Activated CD4-positive, alpha-beta memory T cell treated with anti-CD3 and anti-CD28 coated beads for 36 hours (primary cell): ENCODE measurements at places on chromosomes 3 and 15.
A peak's percentile ranks its signal among the peaks of the same experiment; 100 is the strongest.

DNA sequence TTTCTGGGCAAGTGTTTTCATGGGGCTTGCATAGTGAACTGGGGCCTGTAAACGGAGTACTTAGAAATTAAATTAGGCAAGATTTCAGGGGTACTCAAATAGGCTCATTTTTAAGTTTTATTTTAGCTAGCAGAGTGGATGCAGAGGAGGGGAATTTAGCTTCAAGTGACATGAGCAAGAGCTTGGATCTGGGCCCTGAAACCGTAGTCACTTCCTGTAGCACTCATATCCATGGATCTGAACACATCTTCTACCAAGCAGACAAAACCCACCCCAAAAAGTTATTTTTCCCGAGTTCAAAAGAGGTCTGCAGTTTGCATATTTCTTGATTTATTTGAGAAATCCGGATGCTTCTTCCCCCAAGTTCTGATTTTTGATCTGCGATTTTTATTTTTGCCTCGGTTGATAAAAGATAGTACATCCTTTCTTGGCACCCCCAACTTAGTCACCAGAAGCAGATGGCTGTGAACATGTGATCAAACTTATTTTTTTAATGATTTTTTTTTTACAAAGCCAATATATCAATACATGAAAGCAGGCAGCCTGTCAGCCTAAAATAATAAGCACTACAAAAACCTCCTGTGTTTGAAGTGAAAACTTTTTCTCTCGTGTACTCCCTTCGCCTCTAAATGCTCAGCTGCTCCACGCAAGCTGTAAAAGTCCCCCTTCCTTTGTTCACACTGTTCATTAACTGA is 36.6 kb upstream of the STT3B start:
- DNase-seq = no peak

- DNase-seq = no peak
Measured at GRCh38 chr3:112048911-112049310, 14.4 kb downstream of the TMPRSS7 start.

- DNase-seq = no peak
Measured at GRCh38 chr15:36265422-36265821, 314.0 kb upstream of the CDIN1 start.

- DNase-seq = no peak
Measured at GRCh38 chr3:64972793-64973192, 285.0 kb upstream of the ADAMTS9 start.

GRCh38 chr15:62109982-62110851 is 43.4 kb downstream of the C2CD4A start:
- no peak for DNase-seq

DNA sequence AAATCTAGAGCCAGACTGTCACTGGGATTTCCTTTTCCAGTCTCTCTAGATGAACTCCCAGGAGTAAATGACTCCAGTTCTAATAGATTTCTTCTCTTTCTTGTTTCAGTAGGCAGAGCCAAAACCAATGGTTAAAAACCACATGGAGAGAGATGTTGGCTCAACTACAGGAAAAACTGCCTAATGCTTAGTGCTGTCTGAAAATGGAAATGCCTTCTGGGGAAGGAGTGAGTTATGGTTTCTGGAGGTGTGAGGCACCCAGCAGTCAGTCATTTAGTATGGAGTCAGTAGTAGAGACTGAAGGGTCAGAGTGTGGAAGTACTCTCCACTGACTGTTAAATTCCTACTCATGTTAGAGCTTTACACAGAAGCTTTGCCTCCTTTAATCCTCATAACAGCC is 136.7 kb downstream of the CCNL1 start:
- DNase-seq = no peak

DNA sequence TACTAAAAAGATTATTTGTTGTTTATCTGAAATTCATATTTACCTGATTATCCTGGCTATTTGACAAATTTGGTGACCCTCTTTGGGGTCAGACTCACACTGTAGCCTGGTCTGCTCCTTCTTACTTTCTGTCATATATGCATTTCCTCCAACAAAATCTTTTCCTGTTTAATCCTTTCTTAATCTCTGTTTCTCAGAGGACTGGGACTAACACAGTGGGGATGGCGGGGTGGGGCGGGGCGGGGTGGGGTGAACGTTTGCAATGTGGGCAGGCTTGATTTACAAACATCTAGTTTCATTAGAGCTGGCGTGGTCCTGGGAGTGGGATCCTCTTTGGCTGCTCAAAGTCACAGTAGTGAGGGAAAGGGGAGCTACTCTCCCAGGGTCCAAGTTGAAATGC is 35.3 kb upstream of the CDCP1 start:
- no peak for DNase-seq

- no peak for DNase-seq
Measured at GRCh38 chr3:87900061-87900460, 158.7 kb downstream of the CGGBP1 start.

DNA sequence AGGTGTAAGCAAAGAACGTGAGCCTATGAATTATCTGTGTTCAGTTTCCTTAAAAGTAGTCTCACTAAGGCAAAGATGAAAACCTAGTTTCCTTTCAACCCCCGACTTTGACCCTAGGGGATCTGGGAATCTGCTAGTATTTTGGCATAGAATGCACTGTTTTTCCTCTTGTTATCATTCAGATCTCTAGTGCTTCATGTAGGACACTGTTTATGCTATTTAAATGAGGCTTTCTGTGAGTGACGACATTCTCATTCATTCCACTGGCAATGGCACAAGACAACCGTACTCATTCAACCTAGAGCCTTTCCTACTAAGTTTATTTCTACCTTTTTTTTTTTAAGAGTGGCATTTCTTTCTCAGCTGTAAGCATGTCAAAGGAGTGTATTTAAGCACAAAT is 67.0 kb downstream of the CHAC1 start:
- DNase-seq = no peak

DNA sequence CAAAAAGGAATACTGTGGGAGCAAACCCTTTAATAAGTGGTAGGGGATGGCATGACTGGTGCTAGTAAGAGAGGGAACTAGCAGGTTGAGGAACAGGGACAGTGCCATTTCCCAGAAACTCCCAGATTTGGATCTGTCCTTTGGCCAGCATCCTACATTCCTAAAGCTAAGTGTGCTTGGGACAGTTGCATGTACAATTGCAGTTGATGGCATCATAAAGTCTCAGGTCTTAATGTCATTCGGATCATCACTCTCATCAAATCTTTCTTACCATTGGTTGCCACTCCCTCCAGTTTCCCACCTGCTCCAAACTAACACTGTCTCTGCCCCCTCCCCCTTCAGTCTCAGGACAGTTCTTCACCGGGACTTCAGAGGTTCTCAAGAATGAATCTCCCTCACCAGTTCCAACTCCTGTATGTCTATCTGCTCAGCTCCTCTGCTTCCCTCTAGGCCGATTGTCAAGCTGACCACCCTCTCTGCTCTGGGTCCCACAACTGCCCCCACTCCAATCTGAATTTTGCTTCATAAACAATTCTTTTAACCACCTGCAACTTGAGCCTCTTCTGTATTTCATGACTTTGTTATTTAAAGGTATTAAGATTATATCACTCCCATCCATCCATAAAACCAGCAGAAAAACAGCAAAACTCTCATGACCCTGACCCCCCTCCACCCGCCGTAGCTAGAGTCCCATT is 260.8 kb downstream of the CGGBP1 start:
- DNase-seq = no peak

- DNase-seq = no peak
Measured at GRCh38 chr3:115396801-115397200, 226.5 kb upstream of the GAP43 start.

DNA sequence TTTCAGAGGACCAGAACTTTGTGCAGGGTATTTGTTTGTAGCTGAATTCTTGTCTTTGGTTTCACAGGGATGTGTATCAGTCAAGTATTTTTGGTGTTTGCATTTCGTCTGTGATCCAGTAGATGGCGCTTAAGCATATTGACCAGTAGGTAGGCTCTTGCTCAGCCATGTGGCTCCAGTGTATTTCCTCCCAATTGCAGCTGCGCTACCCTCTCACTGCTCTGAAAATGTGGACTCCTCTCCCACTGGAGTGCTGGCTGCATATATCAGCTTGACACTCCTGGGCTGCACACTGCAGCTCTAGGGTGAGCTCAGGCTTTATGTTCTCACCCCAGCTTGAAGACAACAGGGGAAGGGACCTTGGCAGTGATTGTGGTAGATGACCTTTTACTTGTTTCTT is 1264.3 kb upstream of the ALCAM start:
- DNase-seq = no peak

DNA sequence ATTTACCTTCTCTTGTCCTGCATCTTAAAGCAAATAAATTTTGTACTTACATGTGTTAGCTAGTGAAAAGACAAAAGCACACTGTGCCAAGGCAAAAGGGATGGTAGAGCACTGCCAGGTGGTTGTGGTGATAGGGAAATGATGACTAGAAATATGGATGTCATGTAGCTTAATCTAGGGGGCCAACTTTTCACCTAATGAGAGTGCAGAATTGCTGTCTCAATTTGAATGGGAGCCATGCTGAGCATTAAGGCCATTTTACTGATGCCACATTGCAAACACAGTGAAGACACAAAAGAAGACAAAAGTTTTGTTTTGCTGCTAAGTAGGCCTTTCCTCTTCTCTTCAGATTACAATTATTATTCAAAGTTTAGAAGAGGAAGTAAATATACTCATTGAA is 274.7 kb downstream of the PDCD6IP start:
- DNase-seq = no peak

DNA sequence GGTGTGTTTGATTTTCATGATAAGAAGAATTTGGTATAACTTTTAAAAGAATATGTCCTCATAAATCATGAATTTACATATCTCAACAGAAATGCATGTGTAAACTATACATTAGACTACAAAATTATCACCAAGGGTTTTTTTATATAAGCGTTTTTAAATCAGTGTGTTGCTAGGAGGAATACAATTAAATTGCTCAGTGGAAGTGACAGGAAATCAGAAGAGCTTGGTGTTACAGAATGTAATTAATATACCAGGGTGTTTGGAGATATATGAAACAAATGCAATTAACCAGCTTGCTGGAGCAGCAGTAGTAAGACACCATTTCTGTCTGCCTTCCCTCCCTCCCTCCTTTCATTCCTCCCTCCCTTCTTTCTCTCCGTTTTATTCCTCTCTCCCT is 2.4 kb downstream of the ROBO2 start:
- no peak for DNase-seq

- DNase-seq = no peak
Measured at GRCh38 chr15:28977377-28978010, 91.7 kb downstream of the APBA2 start.

DNA sequence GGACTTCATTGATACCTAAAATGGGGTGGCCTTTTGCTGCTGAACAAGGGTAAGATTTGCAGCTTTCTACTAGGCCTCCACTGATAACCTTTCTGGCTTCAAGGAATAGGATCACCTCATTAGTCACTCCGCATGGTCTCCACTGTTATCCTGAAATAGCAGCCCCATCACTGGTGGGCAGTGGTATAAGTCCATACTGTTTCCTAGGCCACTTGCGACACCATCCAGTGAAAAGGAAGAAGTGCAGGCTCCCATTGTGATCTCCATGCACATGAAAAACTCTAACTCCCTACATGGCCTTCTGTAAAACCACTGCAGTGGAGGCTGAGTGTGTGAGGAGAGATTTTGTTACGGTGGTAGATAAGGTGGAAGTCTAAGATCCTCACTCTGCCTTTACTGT is 1455.9 kb downstream of the SI start:
- no peak for DNase-seq

DNA sequence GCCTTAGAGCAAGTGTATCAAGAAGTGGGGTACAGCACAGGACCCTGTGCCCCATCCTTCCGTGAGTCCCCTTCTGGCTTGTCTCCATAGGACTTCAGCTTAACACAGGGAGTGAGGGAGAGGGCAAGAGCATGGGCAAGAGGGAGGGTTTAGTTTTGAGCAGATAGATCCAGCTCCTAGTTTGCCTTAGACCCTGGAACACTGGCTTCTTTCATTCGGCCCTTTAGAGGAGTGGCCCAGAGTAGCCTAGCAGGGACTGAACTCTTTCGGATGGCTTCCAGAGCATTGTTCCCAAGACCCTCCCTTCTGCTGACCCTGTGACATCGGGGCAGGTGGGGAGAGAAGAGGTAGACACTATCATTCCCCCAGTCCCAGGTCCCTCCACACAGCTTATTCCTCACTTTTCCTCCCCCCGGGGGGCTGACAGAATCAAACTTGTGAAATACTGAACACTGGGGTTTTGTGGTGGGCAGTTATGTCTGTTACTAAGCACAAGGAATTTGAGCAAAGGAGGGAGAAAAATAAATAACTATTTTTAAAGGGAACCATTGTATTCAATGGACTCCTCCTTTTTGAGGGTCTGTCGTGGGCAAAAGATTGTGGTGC is 289.6 kb upstream of the C2CD4B start:
- DNase-seq = no peak

GRCh38 chr15:74234598-74234875 is 1.6 kb upstream of the CCDC33 start:
- no peak for DNase-seq

- peak; percentile 51 for DNase-seq
Measured at GRCh38 chr15:60760646-60761504, 281.9 kb upstream of the ICE2 start.

DNA sequence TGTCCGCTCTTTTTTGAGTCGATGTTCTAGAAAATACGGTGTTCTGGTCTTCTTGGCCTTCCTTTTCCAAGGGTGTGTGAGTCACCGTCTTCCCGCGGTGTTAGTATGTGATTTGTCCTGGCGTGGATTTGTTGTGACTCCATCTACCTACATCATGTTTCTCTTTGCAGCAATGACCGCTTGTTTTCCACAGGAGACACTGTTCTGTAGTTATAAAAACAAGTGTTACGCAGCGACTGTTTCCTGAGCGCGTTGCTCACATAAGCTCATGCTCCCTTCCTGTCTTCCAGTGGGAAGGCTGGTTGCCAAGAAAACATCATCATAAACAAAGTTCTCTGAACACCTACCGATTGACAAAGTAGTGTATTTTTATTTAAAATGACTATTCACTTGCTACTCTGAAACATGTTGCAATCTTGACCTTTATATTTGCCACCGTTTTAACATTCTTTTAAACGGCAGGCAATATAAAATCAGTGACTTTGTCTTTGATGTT is 19.0 kb downstream of the USP13 start:
- DNase-seq = no peak

- DNase-seq = no peak
Measured at GRCh38 chr15:34716111-34716510, 38.7 kb downstream of the GJD2 start.

- DNase-seq = no peak
Measured at GRCh38 chr15:67505675-67506572, 15.0 kb upstream of the C15orf61 start.

DNA sequence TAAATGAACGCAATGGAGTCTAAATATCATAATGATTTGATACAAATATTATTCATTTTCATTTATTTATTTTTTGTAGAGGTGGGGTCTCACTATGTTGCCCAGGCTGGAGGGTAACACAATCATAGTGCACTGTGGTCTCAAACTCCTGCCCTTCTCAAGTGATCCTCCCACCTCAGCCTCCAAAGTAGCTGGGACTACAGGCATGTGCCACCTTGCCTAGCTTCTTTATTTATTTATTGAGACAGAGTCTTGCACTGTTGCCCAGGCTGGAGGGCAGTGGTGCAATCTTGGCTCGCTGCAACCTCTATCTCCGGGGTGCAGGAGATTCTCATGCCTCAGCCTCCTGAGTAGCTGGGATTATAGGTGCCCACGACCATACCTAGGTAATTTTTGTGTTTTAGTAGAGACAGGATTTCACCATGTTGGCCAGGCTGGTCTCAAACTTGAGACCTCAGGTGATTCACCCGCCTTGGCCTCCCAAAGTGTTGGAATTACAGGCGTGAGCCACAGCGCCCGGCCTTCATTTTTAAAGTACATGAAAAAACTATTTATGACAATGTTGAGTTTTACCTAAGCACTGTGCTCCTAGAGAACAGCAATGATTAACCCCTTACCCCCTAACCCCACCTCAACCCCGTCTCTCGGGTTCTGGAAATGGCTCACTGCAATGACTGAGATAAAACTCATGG is 4.0 kb upstream of the AEN start:
- no peak for DNase-seq

GRCh38 chr3:8266730-8267131 is 234.9 kb upstream of the LMCD1 start:
- no peak for DNase-seq
